A673 (cell line): ENCODE measurements at places on chromosomes 5 and 9. TPM values are rescaled to one million over a fixed set of nuclear protein-coding genes. Genes with fewer than 3 reads are reported as not detected.

FBXW11 gene
- 34.9 and 40.2 TPM in 2 replicates for total RNA-seq

DNA sequence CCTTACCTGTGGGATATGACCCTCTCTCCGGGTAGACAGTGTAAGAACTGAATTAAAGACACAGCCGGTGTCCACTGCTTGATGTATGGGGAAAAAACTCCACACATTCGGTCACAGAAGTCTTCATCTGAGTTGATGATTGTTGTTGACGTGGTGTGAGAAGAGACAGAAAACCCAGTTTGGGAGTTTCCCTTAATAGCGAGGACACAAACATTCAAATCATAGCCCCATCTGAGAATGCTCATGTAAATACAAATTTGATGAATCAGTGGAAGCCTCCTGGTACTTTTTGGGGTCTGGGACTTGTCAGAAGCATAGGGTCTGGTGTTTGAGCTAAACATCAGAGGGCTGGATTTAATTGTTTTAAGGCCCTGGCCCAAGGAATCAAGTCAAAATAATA lies 11.0 kb downstream of the HAVCR1 start:
- DNase-seq: no peak

DNA sequence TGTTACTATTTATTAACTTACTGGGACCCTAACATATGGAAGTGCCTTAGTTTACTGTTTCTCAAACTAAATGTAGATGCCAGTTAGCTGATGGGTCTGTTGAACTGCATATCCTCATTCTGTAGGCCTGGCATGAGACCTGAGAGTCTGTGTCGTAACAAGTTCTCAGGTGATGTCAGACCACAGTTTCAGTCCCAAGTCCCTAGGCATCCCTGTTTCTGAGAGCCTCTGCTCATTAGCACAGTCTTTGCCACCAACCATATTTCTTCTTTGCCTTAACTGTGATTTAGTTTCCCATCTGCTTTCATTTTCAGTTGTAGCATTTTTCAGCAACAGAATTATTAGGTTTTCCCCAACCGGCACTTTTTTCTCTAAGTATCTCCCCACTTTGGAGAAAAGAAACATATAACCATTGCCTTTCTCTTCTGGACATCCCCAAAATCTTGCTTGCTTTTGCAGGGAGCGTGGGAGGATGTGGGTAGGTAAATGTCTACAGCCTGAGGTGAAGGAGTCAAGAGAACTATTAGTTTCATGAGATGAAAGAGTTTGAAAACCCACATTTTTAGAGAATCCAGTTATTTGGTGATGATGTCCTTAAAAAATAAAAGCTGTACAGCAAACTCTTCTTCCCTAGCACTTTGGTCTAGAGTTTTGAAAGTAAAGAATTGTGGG lies 74.6 kb downstream of the NUDT12 start:
- DNase-seq: no peak

DNA sequence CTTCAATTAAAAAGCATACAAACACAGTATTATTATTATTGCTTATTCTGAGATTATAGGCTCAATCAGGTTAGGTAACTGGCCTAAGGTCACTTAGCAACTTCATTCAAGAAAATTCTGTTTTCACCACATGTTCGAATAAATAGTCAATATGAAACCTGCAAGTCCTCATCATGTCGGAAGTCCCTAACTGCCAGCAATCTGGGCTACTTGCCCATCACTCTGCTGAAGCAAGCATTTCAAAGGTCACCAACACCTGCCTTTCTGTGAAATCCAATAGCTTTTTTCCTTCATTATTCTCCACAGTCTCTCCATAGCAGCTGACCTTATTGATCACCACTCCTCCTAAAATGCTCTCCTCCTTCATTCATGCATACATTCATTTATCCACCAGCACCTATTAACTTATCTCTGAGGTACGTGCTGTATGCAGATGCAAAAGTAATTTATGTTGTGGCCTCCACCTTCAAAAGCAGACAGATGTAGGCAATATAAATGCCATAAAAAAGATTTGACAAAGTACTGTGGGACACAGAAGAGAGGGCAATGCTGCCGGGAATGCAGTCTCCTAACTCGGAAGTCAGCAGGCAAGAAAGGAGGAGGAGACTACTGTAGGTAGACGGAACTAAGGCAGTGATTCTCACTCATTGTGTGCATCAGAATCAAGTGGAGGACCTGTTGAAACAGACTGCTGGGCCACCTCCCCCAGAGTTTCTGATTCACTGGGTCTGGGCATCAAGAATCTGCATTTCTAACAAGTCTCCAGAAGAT lies 310.9 kb downstream of the BNC2 start:
- DNase-seq: no peak

GRCh38 chr9:13915591-13916301 lies 398.2 kb downstream of the NFIB start:
- no peak for DNase-seq

DNA sequence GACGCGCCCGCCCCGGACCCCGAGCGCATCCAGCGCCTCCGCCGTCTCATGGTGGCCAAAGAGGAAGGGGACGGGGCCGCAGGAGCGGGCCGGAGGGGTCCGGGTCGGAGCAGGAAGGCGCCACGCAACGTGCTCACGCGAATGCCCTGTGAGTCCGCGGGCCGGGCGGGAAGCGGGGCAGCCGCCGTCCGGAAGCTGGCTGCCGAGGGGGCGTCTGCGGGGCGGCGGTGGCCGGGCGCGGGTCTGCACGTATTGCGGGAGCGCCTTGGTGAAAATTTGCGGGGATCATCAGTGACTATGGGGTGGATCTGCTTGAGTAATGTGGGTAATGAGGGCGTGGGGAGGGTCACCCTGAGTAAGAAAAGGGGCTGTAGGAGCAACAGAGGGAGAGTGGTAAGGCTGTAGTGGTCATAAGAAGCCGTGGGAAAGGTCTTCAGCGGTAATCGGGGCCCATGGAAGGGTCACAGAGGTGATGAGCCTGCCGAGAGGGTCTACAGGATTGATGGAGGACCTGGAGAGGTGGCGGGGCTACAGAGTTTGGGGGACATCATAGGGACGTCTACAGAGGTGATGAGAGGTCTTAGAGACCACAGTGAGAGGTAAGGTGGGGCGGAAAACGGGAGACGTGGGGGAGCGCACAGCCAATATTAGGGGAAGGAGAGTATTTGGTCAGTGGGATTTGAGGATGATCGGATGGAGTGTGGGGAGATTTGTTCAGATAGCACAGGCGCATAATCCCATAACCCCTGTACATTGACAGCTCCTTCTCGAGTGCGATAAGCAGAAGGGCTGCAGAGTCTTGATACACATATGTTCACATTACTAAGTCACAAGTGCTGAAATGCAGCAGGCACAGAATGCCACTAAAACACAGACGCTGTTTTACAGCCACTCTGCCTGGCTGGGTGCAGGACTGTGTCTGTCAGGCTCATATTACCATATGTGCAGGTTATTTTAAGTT lies 819 bp downstream of the LSM11 start:
- DNase-seq: no peak

DNA sequence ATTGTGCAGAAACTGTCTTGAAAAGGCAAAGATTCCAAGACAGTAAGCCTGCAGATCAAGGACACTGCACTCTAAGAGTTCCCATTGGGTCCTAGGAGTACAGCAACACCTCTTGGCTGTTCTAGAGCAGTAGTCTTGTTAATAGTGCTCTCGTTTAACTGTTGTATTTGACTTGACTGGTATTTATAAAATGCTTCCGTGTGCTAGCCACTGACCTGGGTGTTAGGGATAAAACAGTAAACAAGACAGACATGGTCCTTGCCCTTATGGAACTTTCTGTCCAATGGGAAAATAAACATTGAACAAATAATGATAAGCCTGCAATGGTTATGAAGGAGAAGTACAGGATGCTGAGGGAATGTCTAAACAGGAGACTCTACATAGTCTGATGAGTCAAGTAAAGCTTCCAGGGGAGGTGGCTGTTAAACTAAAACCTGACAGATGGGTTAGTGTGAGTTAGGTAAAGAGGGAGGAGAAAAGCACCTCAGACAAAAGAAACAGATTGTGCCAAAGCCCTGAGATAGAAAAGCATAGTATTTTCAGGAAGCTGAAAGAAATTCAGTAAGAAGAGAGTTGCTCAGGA lies 33.3 kb downstream of the TDRD7 start:
- DNase-seq: no peak

DNA sequence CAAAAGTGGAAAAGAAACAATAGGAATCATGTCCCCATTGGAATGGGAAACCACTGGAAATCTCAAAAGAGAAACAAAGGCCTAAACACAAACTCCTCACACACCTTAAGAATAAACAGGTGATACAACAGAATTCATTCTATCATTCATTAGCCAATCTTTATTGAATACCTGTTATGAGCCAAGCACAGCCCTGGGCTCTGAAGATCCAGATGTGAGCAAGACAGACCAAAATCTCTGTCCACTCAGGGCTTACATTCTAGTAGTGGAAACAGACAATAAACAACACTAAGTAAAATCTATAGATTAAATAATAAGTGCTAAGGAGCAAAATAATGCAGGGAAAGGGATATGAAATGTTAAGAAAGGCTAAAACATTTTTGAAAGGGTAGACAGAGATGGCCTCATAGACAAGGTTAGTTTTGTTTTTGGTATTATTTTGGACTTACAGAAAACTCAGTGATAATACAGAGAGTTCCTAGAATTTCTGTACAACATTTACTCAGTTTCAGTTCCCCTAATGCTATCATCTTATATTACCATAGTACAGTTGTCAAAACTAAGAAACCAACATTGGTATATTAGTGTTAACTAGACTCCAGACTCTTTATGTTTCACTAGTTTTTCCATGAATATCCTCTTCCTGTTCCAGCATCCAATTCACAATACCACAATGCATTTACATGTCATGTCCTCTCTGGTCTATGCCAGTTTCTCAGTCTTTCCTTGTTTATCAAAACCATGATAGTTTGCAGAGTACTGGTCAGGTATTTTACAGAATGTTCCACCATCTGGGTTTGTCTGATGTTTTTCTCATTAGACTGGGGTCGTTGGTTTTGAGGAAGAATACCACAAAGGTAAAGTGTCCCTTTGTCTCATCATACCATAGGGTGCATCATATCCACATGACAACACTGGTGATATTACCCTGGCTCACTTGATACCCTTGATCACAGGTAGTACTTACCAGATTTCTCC lies 103.7 kb downstream of the SIL1 start:
- no peak for DNase-seq
